ENCODE measurements at places on chromosomes 3 and 15. TPM values are rescaled to one million over a fixed set of nuclear protein-coding genes. Genes with fewer than 3 reads are reported as not detected.

Gene ATP8B4
- total RNA-seq: 0.67 TPM

Gene DALRD3
- 24.8 TPM for total RNA-seq

Gene FAM107A
- total RNA-seq: not detected

Gene NLGN1
- total RNA-seq: not detected

Gene C3orf49
- total RNA-seq: not detected

Gene CNTN6
- total RNA-seq: not detected

Gene BLM
- total RNA-seq: 13.3 TPM

Gene NPAP1
- total RNA-seq: not detected

Gene SEMA3G
- 0.10 TPM for total RNA-seq

Gene ANKUB1
- total RNA-seq: not detected

Gene PDHB
- total RNA-seq: 61.2 TPM

Gene WDR5B
- 3.0 TPM for total RNA-seq

Gene SCAMP2
- 66.7 TPM for total RNA-seq

Gene SLC28A2
- total RNA-seq: not detected

Gene ITGB5
- total RNA-seq: 412 TPM

Gene NSMCE3
- 14.6 TPM for total RNA-seq

Gene ABI3BP
- 0.75 TPM for total RNA-seq

Gene CYP1A1
- total RNA-seq: 2.0 TPM

Gene AMIGO3
- 1.4 TPM for total RNA-seq

Gene TPRA1
- total RNA-seq: 49.4 TPM

Gene TGM4
- 0.08 TPM for total RNA-seq

Gene SLC24A5
- not detected for total RNA-seq

Gene TERC
- 0.16 TPM for total RNA-seq

Gene KNG1
- total RNA-seq: not detected

Gene CTNNB1
- 170 TPM for total RNA-seq

Gene IL17RE
- total RNA-seq: 0.98 TPM

Gene PEAK1
- total RNA-seq: 9.3 TPM

Gene TMEM40
- 0.29 TPM for total RNA-seq

Gene GABPB1
- total RNA-seq: 30.1 TPM
